ENCODE measurements at places on chromosomes 4 and X.

- no peak overlapping the region for H3K4me3 ChIP-seq
- no peak for DNase-seq
- H3K27me3 ChIP-seq: no peaks in the 10 kb centered on the region
- H3K36me3 ChIP-seq: no peaks in the 10 kb centered on the region
- no peaks in the 10 kb centered on the region for H3K4me1 ChIP-seq
Observed at GRCh38 chr4:156374069-156374468, 420.4 kb upstream of the CTSO start.

- peaks cover 2% of the 10 kb centered on the region for H3K4me1 ChIP-seq
- no peaks in the 10 kb centered on the region for H3K36me3 ChIP-seq
- peak overlapping the region; percentile 92 for H3K27ac ChIP-seq
- H3K4me3 ChIP-seq: peak overlapping the region; percentile 91
- no peak for DNase-seq
Observed at GRCh38 chr4:54230484-54231418, 1.7 kb downstream of the PDGFRA start.

DNA sequence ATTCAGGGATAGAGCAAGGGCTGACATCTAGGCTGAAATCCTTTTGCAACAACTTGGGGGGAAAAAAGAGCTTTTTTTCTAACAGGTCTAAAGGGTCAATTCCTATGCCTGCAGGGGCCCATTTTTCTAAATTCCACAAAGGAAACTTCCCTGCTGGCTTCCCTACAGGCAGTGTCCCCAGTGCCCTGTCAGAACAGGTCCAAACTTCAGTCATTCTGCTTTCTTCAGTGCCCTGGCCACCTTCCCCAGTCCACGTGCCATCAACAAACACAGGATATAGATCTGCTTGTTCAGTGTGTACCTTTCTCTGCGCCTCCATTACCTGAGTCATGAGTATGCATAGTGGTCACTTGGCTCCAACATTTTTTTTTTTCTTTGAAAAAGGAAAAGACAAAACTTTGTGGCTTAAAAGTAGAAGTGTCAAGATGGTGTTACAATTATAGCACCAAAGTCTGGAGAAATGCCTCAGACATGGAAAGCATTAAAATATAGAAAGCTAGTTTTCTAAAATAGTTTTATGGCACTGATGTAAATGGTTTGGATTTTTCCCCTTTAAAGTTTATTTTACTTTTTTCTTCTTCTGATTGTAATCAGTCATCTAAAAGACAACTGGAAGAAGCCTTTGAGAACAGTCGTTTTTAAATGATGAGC is 84.0 kb upstream of the JADE1 start:
- H3K36me3 ChIP-seq: no peaks in the 10 kb centered on the region
- no peak overlapping the region for H3K27ac ChIP-seq
- H3K4me1 ChIP-seq: no peaks in the 10 kb centered on the region
- H3K4me3 ChIP-seq: no peak overlapping the region
- no peaks in the 10 kb centered on the region for H3K27me3 ChIP-seq

- no peaks in the 10 kb centered on the region for H3K36me3 ChIP-seq
- no peak overlapping the region for H3K4me3 ChIP-seq
- no peaks in the 10 kb centered on the region for H3K27me3 ChIP-seq
- H3K27ac ChIP-seq: no peak overlapping the region
Observed at GRCh38 chrX:140362861-140363260, 142.0 kb downstream of the SOX3 start.

DNA sequence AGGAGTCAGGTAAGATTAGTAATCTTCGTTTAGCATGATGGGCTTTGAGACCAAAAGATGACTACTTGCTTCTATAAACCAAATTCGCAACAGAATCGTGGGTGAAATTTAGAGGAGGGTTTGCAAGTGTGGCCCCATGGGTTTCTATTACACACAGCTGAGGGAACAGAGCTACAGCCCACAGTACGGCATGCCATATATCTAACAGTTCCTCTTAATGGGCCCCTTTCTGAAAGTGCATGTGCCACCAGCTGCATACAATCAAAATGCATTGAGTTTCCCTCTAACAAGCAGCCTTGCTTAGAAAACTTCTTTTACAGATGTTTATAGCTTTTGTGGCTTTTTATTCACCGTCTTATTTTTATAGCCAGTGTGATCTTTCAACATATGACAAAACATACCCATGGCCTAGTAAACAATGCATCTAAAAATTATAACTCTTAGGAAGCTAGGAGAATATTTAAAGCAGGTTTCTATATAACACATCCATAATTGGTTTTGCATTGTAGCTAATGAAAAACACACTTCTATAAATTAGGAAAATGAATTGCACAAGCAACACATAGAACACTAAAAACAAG is 202.1 kb downstream of the PRDM5 start:
- no peak overlapping the region for H3K4me3 ChIP-seq
- DNase-seq: no peak
- no peaks in the 10 kb centered on the region for H3K27me3 ChIP-seq
- H3K36me3 ChIP-seq: no peaks in the 10 kb centered on the region
- no peaks in the 10 kb centered on the region for H3K4me1 ChIP-seq

DNA sequence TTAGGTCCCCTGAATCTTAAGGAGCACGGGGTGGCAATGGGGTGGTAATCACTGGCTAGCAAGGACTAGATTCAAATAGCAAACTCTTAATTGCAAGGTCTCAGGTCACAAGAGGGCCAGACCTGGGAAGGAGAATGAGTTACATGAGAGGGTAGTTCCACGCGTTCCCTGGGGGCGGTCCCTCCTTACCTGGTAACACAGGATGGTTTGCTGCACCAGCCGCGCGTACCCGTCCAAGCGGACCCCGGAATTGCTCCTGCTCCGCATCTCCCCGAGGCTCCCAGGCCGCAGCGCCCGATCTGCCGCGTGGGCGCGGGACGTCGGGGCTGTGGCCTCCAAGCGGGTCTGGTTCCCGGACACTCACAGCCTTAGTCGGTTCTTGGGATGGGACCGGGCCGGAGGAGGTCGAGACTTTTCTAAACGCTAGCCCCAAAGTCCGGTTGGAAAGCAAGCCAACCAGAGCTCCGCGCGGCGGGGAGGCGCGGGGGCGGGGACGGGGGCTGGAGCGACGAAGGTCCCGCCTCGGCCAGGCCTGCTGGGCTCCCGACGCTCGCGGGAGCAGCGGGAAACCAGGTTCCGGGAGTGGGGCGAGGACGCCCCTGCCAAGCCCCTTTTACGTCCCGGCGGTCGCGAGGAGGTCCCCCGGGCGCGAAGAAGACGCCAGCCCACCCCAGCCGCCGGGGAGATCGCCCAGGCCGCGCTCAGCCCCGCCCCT is at the start of gene PHKA2:
Gene PHKA2 (minus strand): TSS at position 449 of the 715 bp plus-strand sequence. CDS start 182 bp downstream, at position 267.
- H3K27ac ChIP-seq: peak within 1 kb of the TSS; percentile 90
- H3K27me3 ChIP-seq: no peaks in the 10 kb centered on the region
- peaks cover 4% of the 10 kb centered on the region for H3K36me3 ChIP-seq
- H3K4me1 ChIP-seq: peaks cover 4% of the 10 kb centered on the region

- no peak overlapping the region for H3K27ac ChIP-seq
- no peak overlapping the region for H3K4me3 ChIP-seq
- DNase-seq: no peak
- no peaks in the 10 kb centered on the region for H3K27me3 ChIP-seq
- no peaks in the 10 kb centered on the region for H3K36me3 ChIP-seq
Observed at GRCh38 chrX:48531358-48531959, 8.1 kb upstream of the TBC1D25 start.

DNA sequence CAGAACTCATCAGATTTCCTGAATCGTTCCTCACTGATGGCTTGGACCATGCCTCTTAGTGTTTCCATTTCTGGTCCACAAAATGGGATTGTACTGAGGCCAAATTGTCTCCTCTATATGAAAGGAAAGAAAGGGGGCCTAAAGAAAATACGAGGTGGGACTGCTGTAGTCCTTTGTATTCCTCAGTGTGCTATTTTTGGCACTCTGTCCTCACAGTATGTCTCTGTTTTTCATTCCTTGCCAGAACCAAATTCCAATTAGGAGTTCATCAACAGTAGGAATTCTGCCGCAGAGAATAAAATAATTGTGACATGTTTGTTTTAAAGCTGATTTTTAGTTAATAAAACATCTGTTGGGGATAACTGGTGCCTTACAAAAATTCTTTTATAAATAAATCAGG is 515.7 kb downstream of the SMARCA1 start:
- H3K4me3 ChIP-seq: no peak overlapping the region
- no peak overlapping the region for H3K27ac ChIP-seq
- H3K36me3 ChIP-seq: no peaks in the 10 kb centered on the region
- H3K4me1 ChIP-seq: no peaks in the 10 kb centered on the region
- no peaks in the 10 kb centered on the region for H3K27me3 ChIP-seq

- H3K27me3 ChIP-seq: no peaks in the 10 kb centered on the region
- H3K4me3 ChIP-seq: no peak overlapping the region
- H3K4me1 ChIP-seq: peaks cover 20% of the 10 kb centered on the region
Observed at GRCh38 chr4:39936565-39937418, 40.9 kb downstream of the PDS5A start.

DNA sequence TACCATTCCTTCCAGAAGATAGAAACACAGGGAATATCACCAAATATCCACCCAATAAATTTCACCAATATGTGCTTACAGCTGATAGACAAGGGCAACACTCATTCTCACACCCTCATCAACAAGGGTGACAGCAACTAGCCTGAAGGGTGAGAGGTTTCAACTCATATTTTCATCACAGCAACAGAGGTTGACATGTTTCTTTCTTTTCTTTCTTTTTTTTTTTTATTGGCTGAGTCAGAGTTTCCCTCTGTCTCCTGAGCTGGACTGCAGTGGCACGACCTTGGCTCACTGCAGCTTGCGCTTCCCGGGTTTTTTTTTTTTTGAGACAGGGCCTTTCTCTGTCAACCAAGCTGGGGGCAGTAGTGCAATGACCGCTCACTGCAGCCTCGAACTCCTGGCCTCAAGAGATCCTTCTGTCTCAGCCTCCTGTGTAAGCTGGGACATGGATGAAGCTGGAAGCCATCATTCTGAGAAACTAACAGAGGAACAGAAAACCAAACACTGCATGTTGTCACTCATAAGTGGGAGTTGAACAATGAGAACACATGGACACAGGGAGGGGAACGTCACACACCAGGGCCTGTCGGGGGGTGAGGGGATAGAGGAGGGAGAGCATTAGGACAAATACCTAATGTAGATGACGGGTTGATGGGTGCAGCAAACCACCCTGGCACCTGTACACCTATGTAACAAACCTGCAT is 27.5 kb upstream of the ASMTL start:
- H3K36me3 ChIP-seq: no peaks in the 10 kb centered on the region
- DNase-seq: no peak
- peaks cover 5% of the 10 kb centered on the region for H3K4me1 ChIP-seq

GRCh38 chr4:48640225-48640624 is 139.9 kb downstream of the FRYL start:
- peaks cover 48% of the 10 kb centered on the region for H3K4me1 ChIP-seq
- no peak overlapping the region for H3K27ac ChIP-seq
- no peak for DNase-seq

DNA sequence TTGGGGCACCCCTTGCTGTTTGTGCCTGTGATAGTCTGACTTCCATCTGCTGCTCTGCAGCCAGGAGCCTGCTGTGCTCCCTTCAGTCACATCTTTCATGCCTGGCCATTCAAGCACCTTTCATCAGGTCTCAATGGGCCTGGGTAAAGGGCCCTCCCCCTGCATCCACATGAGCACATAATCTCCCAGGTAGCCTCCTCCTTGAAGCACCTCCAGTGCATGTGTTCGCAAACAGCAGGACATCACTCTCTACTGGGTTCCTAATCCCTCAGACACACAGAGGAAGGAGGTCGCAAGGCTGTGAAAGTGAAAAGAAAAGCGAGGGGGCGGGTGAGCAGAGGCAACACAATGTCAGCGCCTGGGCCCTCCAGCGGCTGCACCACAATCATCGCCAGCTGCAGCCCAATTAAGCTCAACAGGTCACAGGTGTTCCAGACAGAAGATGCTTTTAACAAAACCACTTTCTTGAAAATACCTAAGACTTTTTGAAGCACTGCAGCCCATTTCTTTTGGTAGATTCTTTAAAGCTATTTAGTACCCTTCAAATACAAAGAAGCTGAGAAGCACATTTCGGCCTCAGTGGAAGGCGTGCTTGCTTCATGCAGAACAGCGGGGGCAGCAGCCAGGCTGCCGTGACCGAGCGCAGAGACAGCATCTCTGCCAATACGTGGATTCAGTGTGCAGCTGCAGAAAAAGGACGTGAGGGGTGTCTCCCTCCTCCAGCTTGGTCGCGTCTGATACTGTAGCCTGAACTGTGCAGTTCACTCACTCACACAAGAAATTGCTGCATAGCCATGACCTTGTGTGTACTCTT is 92.2 kb upstream of the SPRY1 start:
- H3K27me3 ChIP-seq: no peaks in the 10 kb centered on the region
- no peak overlapping the region for H3K27ac ChIP-seq
- H3K4me3 ChIP-seq: no peak overlapping the region
- no peak for DNase-seq
- H3K4me1 ChIP-seq: peaks cover 5% of the 10 kb centered on the region

GRCh38 chr4:177771645-177772044 is 329.4 kb upstream of the AGA start:
- no peaks in the 10 kb centered on the region for H3K4me1 ChIP-seq
- H3K27ac ChIP-seq: no peak overlapping the region
- no peaks in the 10 kb centered on the region for H3K27me3 ChIP-seq
- H3K36me3 ChIP-seq: no peaks in the 10 kb centered on the region
- no peak for DNase-seq

- no peaks in the 10 kb centered on the region for H3K36me3 ChIP-seq
- H3K27ac ChIP-seq: no peak overlapping the region
- DNase-seq: no peak
- H3K4me1 ChIP-seq: no peaks in the 10 kb centered on the region
Observed at GRCh38 chr4:18214411-18215055, 193.0 kb upstream of the LCORL start.

- H3K4me1 ChIP-seq: no peaks in the 10 kb centered on the region
- H3K4me3 ChIP-seq: no peak overlapping the region
- no peaks in the 10 kb centered on the region for H3K27me3 ChIP-seq
- no peak for DNase-seq
Observed at GRCh38 chrX:50865311-50865710, 45.2 kb upstream of the BMP15 start.

DNA sequence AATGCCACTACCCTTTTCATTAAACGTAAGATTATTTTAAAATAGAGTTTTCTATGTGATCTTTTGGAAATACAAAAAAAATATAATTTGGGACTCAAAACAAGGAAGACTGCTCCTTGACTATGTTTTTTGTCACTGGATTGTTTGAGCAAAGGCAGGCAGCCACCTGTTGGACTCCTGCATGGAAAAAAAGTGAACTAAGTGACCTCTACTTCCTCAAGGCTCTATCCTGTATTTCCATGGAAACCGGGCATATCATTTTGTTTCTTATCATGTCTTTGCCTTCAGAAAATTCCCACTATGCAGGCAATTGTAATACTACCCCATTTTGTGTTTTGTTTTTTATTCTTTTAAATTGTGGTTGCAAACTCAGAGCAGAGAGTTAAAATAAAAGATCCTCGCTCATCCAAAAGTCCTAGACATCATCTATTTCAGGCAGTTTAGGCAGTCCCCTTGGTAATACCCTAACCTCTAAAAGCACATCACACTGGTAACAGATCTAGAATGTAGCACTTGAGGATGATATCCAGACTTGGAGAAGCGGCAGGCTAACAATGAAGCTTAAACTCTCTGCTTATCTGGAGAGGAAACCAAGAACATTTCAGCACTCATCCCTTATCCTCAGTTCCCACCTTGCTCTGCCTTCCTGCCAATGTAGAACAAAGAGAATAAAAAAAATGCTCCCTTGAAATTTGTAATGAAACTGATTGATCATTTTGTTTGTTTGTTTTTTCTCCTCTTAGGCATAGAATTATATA is 165.7 kb downstream of the BANK1 start:
- DNase-seq: no peak
- H3K27me3 ChIP-seq: no peaks in the 10 kb centered on the region
- H3K4me3 ChIP-seq: no peak overlapping the region
- no peaks in the 10 kb centered on the region for H3K4me1 ChIP-seq
